Liver (tissue), 10 donors: ENCODE measurements at places on chromosomes 13 and 19. TPM values are rescaled to one million over a fixed set of nuclear protein-coding genes. Genes with fewer than 3 reads are reported as not detected.
A peak's percentile ranks its signal among the peaks of the same experiment; 100 is the strongest.

DNA sequence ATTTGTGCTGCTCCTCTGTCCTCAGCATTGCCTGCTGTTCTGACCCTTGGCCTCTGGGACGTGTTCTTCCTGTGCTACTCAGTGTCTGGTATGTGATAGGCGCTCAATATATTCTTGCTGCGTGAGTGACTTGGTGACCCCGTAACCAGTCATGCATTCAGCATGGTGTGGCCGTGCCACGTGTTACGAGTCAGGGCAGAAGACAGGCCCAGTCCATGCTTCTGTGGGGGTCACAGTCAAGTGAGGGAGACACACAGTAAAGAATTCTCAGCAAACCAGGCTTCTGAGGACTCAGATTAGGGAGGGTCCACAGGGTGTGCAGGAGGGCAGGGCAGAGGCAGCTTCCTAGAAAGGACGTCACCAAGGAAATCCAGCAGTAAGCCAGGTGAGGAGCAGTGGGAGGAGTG lies 7.9 kb downstream of the PPP1R37 start:
- H3K27me3 ChIP-seq = no peaks in the 10 kb centered on the region
- H3K4me3 ChIP-seq = no peak overlapping the region
- no peak overlapping the region for H3K27ac ChIP-seq
- peaks cover 13% of the 10 kb centered on the region for H3K4me1 ChIP-seq
- no peak for DNase-seq
- H3K36me3 ChIP-seq = no peaks in the 10 kb centered on the region

KIR2DL4 gene
- not detected for total RNA-seq

DNA sequence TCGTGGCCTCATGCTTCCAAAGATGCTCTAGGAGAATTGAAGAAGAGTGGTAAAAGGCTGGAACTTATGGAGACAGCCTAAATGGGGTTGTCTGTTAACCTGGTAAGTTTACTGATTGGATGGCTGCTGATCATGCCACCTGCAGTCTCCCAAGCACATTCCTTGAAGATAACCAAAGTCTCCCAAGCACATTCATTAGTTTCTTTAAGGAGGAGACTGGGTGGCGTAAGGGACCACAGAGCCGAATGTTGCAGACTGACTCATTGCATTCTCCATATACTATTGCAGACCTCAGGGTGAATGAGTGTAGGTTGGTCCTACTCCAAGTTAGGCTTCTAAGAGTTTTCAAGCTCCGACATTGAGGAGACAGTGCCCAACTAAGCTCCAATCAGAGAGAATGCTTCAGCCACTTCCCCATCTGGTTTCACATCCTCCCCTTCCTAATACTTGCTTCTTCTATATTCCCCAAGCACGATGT lies at the start of gene IGFL3:
TSS of gene IGFL3 (minus strand) at position 51 of the 478 bp plus-strand sequence. CDS start at position 12, 39 bp downstream.
- H3K4me3 ChIP-seq = no peak within 1 kb of the TSS
- H3K27me3 ChIP-seq = no peaks in the 10 kb centered on the region
- no peaks in the 10 kb centered on the region for H3K4me1 ChIP-seq
- DNase-seq = no peak
- no peaks in the 10 kb centered on the region for H3K36me3 ChIP-seq

- peaks cover 2% of the 10 kb centered on the region for H3K36me3 ChIP-seq
- no peak for DNase-seq
- H3K4me1 ChIP-seq = peaks cover 21% of the 10 kb centered on the region
These were observed 9.0 kb downstream of the ARHGAP45 start for GRCh38 chr19:1076046-1076386.

- DNase-seq = no peak
- no peaks in the 10 kb centered on the region for H3K36me3 ChIP-seq
- H3K27ac ChIP-seq = no peak overlapping the region
These were observed 200.3 kb downstream of the LMO7 start for GRCh38 chr13:75836441-75836840.

- DNase-seq = no peak
- no peaks in the 10 kb centered on the region for H3K36me3 ChIP-seq
- no peaks in the 10 kb centered on the region for H3K27me3 ChIP-seq
These were observed 172.5 kb downstream of the FLT1 start for GRCh38 chr13:28322256-28322905.

GRCh38 chr19:18284712-18285360 lies 3.4 kb upstream of the JUND start:
- no peaks in the 10 kb centered on the region for H3K36me3 ChIP-seq
- H3K27me3 ChIP-seq = no peaks in the 10 kb centered on the region
- peaks cover 8% of the 10 kb centered on the region for H3K4me1 ChIP-seq
- H3K27ac ChIP-seq = peak overlapping the region; percentile 62

GRCh38 chr13:27367570-27367969 lies 56.8 kb upstream of the GTF3A start:
- H3K36me3 ChIP-seq = no peaks in the 10 kb centered on the region
- DNase-seq = no peak
- H3K4me1 ChIP-seq = peaks cover 8% of the 10 kb centered on the region
- H3K27ac ChIP-seq = peak overlapping the region; percentile 77
- H3K4me3 ChIP-seq = peak overlapping the region; percentile 29
- H3K27me3 ChIP-seq = no peaks in the 10 kb centered on the region

ZNF627 gene
- 9.6 TPM for total RNA-seq

ONECUT3 gene
- not detected for total RNA-seq

ATP4B gene
- total RNA-seq = not detected

DNA sequence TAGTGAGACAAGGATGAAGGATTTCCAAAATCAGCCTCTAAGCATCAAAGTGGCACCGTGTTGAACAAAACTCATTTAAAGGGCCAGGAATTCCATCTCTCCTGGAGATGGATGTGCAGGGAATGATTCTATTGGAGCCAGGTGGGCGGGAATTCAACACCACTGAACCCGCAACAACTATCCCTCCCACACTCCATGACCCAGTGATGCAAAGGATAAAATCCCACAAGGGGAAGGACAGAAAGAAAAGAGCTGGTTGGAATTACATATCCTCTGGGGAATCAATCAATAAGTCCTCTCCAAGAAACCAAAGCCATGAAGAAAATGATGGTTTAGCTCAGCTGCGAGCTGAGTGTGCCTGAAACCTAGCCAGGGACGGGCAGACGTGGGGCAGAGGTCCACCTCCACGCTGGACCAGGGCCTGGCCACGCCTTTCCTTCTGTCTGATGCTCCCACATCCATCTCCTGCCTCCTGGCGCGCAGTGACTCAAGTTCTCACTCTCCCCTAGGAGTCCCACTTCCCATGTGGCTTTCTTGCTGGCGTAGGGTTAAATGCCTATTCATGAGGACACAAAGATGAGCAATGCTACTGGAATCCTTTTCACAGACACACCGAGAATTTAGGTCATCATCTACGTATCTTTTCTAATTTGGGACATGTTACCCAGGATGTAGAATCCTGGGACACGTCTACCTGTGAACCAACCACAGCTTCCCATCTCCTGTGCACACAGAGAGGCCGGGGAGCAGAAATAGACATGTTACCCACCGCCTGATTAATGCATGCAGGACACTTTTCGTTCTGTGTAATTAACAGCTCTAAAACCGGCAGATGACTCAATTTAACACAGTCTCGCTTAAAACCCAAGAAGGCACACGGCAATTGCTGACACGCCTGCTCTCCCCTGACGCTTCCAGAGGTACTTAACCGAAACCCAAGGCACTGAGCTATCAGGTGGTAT lies 48.6 kb downstream of the PEPD start:
- no peak overlapping the region for H3K4me3 ChIP-seq
- H3K4me1 ChIP-seq = no peaks in the 10 kb centered on the region
- H3K36me3 ChIP-seq = peaks cover 64% of the 10 kb centered on the region

ZNF99 gene
- total RNA-seq = 0.09 TPM

NECTIN2 gene
- 54.9 TPM for total RNA-seq

DNA sequence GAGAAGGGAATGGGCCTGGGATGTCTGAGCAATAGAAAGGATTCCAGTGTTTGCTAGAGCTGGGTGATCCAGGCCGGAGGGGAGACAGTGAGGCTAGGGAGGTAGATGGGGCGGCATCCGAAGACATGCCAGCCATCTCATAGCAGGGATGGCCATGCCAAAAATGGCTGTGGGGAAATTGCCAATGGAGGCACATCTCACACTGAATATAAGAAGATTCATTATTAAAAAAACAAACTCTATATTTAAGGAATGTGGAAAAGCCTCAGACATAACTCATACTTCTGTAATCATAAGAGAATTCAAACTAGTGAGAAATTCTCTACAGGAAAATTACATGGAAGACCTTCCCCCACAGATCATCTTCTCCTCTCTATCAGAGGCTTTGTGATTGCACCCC lies 289.2 kb downstream of the FGF9 start:
- no peaks in the 10 kb centered on the region for H3K27me3 ChIP-seq
- no peaks in the 10 kb centered on the region for H3K36me3 ChIP-seq
- H3K27ac ChIP-seq = no peak overlapping the region
- no peaks in the 10 kb centered on the region for H3K4me1 ChIP-seq
- DNase-seq = no peak
- H3K4me3 ChIP-seq = no peak overlapping the region

PSG11 gene
- total RNA-seq = not detected

DNA sequence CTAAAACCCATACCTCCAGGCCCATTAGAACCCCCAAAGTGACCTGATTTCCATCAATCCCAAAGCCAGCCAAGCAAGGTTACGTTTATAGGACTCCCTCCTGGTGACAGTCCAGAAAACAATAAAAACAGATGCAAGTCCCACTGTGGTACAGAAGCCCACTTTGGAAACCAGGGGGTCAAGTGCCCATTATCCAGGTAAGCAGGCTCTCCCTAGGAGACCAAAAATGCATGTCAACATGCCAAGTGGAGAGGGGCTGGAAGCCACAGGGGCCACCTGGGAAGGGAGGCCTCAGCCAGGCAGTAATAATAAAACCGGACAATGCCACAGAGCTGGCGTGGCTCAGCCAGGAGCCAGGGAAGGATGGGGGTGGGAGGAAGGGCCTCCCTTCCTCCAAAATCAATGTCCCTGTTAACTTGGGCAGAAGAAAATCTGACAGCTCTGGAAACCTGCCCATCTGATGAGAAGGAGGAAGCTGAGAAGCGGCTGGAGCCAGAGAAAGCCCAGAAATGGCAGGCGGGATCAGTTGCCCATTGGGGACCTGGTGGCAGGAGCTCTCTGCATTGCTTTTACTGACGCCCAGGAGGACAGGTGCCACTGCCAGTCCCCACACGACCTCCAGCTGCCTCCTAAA lies 160.4 kb downstream of the ZIC5 start:
- no peak overlapping the region for H3K27ac ChIP-seq
- DNase-seq = no peak
- H3K36me3 ChIP-seq = no peaks in the 10 kb centered on the region
- peaks cover 40% of the 10 kb centered on the region for H3K4me1 ChIP-seq
- no peak overlapping the region for H3K4me3 ChIP-seq

GRCh38 chr19:38392707-38393308 lies 4.3 kb downstream of the SPRED3 start:
- H3K27me3 ChIP-seq = no peaks in the 10 kb centered on the region
- no peaks in the 10 kb centered on the region for H3K36me3 ChIP-seq
- DNase-seq = no peak
- no peak overlapping the region for H3K4me3 ChIP-seq
- H3K4me1 ChIP-seq = peaks cover 3% of the 10 kb centered on the region

CGB2 gene
- total RNA-seq = not detected

ERICH6B gene
- total RNA-seq = not detected

KBTBD6 gene
- 4.7 TPM for total RNA-seq

- H3K4me3 ChIP-seq = peak overlapping the region; percentile 79
- no peak overlapping the region for H3K27ac ChIP-seq
- no peaks in the 10 kb centered on the region for H3K27me3 ChIP-seq
- no peak for DNase-seq
- no peaks in the 10 kb centered on the region for H3K36me3 ChIP-seq
These were observed 50.7 kb upstream of the PNMA8B start for GRCh38 chr19:46546194-46546896.

GRCh38 chr13:111252446-111253364 lies 67.7 kb upstream of the TEX29 start:
- no peak overlapping the region for H3K27ac ChIP-seq
- no peaks in the 10 kb centered on the region for H3K27me3 ChIP-seq
- no peaks in the 10 kb centered on the region for H3K36me3 ChIP-seq

KLK2 gene
- not detected for total RNA-seq

C1QTNF9 gene
- 0.25 TPM for total RNA-seq

DNA sequence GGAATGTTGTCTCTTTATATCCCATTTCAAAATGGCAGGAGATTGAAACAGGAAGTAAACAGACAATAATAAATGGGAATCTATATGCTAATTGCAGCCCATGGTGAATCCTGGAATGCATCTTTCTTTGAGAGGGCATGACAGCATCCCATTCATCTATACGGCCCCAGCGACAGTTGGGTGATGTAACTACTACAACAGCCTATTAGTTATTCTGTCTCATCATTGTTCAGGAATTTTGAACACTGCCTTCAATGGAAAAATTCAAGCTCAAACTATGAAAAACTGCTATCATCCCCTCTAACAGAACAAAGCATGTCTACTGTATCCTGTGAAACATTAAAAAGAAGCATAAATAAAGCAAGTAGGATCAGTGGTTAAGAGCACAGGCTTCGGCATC lies 262.1 kb downstream of the DCT start:
- no peak overlapping the region for H3K27ac ChIP-seq
- no peaks in the 10 kb centered on the region for H3K36me3 ChIP-seq
- H3K27me3 ChIP-seq = no peaks in the 10 kb centered on the region
- no peaks in the 10 kb centered on the region for H3K4me1 ChIP-seq
- no peak for DNase-seq

- no peaks in the 10 kb centered on the region for H3K36me3 ChIP-seq
- H3K27me3 ChIP-seq = no peaks in the 10 kb centered on the region
- no peak overlapping the region for H3K4me3 ChIP-seq
- H3K27ac ChIP-seq = no peak overlapping the region
- DNase-seq = no peak
These were observed 12.3 kb downstream of the TMEM150B start for GRCh38 chr19:55312621-55313512.

DNA sequence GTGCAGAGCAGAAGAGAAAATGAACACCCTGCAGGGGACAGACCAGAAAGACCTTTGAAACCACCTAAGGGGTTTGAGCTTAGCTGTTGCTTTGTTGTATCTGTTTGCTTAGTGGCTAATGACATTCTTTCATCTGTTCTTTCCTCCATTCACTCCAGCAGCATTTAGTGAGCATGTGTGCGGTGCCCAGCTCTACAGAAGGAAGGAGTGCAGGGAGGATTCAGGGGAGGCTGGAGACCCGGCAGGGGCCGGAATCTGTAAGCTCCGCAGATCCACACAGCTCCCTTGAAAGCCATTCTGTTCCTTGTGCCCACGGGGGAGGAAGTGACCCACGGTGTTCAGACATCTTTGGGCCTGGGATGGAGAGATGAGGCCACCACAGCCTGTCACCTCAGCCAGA lies 27.5 kb downstream of the UQCRFS1 start:
- H3K27me3 ChIP-seq = no peaks in the 10 kb centered on the region
- H3K4me1 ChIP-seq = no peaks in the 10 kb centered on the region
- DNase-seq = no peak
- no peak overlapping the region for H3K27ac ChIP-seq

- peaks cover 2% of the 10 kb centered on the region for H3K36me3 ChIP-seq
- H3K4me3 ChIP-seq = no peak overlapping the region
- H3K27ac ChIP-seq = no peak overlapping the region
- no peaks in the 10 kb centered on the region for H3K27me3 ChIP-seq
These were observed 40.3 kb downstream of the ZNF787 start for GRCh38 chr19:56080669-56081401.
